Stimulated activated CD4-positive, alpha-beta T cell treated with anti-CD3 and anti-CD28 coated beads, Interleukin-1b, Interleukin-23, amount 100 ng/mL, for 24 hours (primary cell): ENCODE measurements at places on chromosomes 4 and X.

DNA sequence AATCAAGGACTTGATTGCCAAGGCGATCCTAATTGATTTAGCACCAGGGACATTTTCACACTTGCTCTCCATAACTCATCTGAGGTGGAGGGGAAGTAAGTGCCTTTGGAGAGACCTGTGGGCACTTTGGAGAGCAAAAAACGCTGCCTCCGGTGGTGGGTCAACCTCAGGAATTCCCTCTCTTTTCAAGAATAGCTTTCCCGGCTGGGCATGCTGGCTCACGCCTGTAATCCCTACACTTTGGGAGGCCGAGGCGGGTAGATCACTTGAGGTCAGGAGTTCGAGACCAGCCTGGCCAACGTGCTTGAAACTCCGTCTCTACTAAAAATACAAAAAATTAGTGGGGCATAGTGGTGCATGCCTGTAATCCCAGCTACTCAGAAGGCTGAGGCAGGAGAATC lies 49.2 kb downstream of the PRPS1 start:
- no peak for DNase-seq

- no peak for DNase-seq
Observed at GRCh38 chr4:25449270-25449669, 72.2 kb downstream of the ANAPC4 start.

DNA sequence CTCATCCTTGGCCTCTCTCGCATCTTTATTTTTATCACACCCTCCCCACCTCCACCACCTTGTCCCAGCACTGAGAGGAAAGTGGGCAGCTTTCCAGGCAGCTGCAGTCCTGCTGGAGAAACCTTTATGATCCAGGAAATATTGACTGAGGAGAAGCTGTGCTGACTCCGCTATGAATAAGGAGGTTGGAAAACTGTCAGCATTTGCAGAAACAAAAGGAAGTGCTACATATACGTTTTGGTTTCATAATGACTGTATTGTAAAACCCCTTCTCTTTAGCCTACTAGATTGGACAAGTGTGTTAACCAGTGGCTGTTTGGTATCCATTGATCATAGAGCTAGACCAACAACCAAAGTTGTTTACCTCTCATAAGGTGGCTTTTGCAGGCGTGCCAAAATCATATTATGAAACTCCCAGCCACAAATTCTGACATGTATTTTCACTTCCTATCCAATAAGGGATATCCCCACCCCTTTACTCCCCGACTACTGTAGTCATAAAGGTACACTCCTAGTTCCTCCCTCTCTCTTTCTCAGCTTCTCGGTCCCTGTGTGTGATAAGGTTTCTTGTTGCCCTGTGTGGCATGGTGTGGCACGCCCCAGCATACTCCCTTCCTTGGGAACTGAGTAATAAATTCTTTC lies 88.4 kb downstream of the GPR143 start:
- no peak for DNase-seq

DNA sequence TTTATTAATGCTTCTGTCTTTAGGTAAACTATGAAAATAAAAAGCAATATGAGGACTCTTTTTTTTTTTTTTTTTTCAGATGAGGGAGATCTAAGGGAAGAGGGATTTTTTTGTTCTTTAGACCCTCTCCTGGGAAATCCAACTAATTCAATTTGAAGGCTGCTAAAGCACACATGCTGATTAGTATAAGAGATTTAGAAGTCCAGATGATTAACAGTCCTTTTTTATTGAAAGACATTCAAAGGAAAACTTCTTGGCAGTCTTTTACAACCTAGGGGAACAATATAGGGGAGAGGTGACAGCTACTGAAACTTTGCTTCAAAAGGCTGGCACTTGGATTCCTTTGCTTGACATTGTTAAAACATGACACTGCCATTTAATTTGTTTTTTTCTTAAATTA lies 602.5 kb downstream of the RAPGEF2 start:
- DNase-seq: no peak

DNA sequence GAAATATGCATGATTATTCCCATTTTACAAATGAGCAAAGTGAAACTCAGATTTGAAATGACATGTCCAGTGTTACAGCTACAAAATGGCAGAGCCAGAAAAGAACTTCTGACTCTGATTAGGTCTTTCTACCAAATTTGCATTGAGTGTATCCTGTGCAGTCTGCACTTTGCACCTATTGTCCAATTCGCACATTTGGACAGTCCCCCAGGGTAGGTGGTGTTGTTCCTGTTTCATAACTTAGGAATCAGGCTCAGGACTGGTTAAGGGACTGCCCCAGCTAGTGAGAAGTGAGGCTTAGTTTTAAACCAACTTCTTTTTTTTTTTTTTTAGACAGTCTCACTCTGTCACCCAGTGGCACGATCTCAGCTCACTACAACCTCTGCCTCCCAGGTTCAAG lies 137.9 kb upstream of the NALF2 start:
- no peak for DNase-seq

GRCh38 chr4:82705169-82705927 lies 93.2 kb downstream of the SCD5 start:
- DNase-seq: no peak

DNA sequence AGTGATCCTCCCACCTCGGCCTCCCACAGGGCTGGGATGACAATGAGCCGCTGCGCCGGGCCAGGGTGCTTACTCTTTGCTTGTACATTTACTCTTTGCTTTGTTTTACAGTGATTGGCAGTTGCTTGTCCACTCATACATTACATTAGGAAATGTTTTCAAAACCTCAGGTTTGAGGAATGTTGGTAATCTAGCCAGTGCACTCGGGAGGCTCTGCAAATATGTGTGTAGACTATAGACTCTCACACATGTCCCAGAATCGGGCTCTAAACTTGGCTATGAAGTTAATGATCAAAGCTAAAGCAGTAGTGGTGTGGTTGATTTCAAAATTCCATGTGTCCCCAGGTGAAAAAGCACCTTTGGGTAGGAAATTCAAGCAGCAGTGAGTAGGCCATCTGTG lies 20.5 kb downstream of the TRMT44 start:
- no peak for DNase-seq

DNA sequence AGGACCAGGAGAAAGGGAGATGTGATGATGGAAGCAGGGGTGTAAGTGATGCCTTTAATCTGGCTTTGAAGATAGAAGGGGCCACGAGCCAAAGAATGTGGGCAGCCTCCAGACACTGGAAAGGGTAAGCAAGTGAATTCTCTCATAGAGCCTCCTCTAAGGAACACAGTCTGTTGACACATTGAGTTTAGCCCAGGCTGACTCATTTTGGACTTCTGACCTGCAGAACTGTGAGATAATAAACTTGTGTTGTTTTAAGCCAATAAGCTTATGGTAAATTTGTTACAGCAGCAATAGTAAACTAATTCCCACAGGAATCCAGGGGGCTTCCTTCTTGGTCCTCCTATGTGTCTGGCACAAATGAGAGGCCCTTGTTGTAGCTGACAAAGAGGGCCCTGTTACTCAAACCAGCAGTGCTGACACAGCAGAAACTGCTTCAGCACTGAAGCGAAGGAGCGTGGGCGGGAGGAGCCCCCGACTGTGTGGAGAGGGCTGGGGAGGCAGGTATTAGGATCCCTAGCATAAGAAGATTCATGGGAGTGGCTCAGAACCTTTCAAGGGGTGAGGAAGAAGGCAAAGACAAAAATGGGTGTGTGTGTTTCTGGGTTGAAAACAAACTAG lies 268.7 kb downstream of the NR3C2 start:
- no peak for DNase-seq

DNA sequence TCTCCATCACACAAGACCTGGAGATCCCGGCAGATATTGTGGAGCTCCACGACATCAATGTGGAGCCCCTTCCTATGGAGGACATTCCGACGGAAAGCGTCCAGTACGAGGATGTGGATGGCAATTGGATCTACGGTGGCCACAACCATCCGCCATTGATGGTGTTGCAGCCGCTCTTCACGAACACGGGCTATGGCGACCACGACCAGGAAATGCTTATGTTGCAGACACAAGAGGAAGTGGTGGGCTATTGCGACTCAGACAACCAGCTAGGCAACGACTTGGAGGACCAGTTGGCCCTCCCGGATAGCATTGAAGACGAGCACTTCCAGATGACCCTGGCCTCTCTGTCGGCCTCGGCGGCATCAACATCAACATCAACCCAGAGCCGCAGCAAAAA lies 717 bp downstream of the YY2 start:
- DNase-seq: no peak

DNA sequence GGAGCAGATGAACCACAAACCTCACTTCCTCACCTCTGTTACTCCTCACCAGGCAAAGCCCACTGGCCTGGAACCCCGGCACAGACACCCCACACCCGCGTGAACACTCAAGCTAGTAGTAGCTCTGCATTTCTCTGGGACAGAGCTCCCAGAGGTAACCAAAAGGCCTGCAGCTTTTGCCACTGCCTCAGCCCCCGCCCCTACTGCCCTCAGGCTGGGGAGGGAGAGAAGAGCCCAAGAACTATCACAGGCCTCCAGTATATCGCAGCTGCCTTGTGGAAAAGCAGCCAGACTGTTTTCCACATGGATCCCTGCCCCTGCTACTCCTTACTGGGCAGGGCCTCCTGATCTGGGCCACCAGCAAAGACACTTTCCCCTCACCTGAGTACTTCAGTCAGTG lies 728.7 kb upstream of the ACTRT1 start:
- DNase-seq: no peak

DNA sequence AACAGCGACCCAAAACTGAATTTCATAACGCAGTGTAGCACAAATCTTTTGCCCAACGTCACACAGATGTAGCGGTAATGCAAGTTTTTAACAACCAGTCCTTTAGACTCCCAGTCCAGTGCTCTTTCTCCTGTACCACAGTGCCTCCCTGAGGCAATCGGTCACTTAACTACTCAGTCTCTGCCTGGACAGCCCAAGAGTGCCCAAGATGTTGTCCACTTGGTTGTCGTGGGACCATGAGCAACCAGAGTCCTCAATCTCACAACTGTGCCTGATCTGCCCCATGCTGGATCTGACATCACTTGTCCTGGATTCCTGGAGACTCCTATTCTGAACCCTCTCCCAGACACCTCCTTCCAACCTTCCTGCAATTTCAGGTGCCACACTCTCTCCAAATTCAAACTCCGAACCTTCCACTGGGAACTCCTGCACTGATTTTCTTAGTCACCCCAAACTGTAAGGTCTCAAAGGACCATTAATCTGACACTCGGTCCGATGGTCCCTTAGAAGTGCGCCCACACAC lies 702 bp downstream of the MMGT1 start:
- no peak for DNase-seq

GRCh38 chr4:48138936-48139335 lies 4.9 kb upstream of the TXK start:
- no peak for DNase-seq

- no peak for DNase-seq
Observed at GRCh38 chr4:22857411-22857810, 164.7 kb downstream of the GBA3 start.

- DNase-seq: no peak
Observed at GRCh38 chr4:53490161-53490956, 100.9 kb downstream of the LNX1 start.

DNA sequence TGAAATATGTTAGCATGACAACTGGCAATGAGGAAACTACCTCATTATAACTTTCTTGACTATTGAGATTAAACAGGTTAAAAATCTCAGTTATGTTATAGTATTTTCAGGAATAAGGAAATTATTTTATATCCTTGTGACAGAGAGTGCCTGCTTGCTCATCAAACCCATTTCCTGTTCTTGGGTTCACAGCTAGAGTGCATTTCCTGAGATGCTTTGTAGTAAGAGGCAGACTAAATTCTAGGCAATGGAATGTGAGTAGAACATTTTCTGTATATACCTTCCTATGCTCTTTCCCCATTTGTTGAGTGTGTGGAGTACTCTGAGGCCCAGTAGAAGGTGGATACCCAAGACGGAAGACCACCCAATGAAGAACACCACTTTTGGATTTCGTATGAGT lies 96.9 kb upstream of the CASK start:
- no peak for DNase-seq

DNA sequence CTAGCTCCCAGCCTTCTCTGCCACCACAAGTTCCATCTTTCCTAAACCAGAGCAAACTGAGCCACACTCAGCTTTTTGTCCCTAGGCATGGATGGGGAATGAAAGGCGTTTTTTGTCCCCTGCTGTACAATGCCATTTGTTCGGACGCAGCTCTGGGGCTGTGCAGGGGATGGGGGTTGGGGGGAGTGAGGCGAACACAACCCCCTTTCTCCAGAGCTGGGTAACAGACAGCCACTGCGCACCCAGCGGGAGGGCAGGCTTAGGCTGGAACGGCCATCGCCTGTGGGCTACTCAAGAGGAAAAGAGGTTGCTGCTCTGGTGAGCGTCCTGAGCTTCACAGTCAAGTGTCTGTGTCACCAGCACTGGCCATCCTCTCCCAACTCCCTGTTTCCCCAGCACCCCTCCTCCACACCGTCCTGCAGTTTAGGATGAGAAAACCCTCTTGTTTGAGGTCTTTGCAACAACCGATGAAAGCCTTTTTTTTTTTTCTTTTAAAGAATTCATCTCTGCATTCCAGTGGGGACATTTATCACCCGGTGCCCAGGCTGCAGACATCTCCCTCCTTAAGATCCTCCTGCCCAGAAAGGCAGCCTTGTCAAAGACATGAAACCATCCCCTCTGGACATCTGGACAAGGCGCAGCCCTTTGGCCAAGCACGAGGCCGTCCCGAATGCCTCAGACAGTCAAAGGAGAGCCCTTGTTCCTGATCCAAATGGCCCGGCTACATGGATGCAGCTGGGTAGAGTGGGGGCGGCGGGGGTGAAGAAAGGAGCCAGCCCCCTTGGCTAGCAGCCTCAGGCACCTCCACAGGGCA lies 419.6 kb downstream of the BCOR start:
- no peak for DNase-seq

GRCh38 chrX:42386681-42387080 lies 391.3 kb downstream of the PPP1R2C start:
- no peak for DNase-seq

DNA sequence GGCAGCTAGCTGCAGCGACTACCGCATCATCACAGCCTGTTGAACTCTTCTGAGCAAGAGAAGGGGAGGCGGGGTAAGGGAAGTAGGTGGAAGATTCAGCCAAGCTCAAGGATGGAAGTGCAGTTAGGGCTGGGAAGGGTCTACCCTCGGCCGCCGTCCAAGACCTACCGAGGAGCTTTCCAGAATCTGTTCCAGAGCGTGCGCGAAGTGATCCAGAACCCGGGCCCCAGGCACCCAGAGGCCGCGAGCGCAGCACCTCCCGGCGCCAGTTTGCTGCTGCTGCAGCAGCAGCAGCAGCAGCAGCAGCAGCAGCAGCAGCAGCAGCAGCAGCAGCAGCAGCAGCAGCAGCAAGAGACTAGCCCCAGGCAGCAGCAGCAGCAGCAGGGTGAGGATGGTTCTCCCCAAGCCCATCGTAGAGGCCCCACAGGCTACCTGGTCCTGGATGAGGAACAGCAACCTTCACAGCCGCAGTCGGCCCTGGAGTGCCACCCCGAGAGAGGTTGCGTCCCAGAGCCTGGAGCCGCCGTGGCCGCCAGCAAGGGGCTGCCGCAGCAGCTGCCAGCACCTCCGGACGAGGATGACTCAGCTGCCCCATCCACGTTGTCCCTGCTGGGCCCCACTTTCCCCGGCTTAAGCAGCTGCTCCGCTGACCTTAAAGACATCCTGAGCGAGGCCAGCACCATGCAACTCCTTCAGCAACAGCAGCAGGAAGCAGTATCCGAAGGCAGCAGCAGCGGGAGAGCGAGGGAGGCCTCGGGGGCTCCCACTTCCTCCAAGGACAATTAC lies 1.4 kb downstream of the AR start:
- no peak for DNase-seq

- no peak for DNase-seq
Observed at GRCh38 chr4:76984788-76985211, 35.2 kb downstream of the SEPTIN11 start.
